Activated naive CD4-positive, alpha-beta T cell treated with anti-CD3 and anti-CD28 coated beads, Interleukin-2, amount 10 ng/mL, durations not matched to agents 7 days and 5 days (primary cell): ENCODE measurements at places on chromosomes 7 and 10.

GRCh38 chr10:70886921-70887665 is 1.3 kb downstream of the PCBD1 start:
- no peak for DNase-seq

DNA sequence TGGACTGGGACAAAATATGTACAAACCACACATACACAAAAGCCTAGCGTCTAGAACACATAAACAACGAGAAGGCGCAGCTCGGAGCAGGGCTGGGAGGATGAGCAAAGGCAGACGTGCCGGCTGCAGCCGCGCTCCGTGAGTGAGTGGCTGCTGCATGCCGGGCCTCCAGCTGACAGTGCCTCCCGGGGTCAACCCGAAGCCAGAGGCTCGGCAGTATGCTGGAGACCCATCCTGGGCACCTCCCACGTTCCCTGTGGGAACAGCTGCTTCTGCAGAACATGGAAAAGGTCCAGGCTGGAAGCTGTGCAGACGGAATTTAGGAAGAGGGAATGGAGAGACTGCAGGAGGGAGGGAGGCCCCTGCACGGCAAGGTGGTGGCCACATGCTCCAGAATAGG is 3.6 kb upstream of the GPR146 start:
- DNase-seq = no peak

- DNase-seq = peak; percentile 93
Measured at GRCh38 chr10:71748671-71749191, 24.6 kb downstream of the VSIR start.

DNA sequence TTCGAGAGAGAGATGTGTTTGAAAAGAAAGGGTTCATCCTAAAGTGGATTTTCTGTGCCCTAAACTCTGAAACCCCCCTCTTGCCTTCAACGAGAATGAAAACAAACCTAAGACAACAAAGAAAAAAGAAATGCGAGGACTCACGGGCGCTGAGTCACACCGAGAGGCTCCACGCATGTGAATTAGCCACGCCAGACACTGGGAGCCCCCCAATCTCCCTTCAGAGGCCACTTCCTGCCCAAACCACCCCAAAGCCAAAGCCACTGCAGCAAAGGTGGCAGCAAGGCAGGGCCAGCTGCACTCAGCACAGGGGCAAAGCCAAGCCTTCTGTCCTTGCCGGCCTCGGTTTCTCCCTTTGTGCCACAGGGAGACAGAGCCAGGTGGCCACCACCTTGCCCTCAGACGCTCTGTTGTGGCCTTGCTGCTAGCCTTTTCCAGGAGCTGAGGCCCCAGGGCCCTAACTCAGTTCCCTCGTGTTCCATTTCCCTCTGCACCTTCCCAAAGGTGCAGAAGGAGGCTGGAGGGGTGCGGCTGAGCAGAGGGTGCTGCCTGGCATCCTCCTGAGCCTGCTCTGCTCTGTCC is 93.3 kb downstream of the FAM53B start:
- DNase-seq = peak; percentile 70

GRCh38 chr10:98028168-98028770 is 2.2 kb downstream of the CRTAC1 start:
- DNase-seq = peak; percentile 78

DNA sequence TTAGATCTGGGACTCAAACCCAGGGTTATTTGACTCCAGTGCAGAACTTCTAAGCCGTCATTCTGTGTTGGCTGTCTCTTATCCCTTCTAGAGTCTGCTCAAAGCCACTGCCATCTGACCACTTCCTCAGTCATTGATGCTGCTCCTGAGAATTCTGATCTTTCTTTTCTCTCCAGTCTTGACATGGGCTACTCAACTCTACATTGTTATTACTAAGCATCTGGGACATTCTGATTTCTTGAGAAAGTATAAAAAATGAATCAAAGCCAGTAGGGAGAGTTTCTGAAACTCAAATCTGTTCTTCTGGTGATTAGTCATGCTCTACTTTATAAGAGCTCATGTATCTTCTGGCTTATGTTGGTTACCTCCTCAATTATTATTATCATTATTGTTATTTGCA is 48.7 kb downstream of the ANK3 start:
- DNase-seq = no peak

GRCh38 chr7:518630-519483 is 789 bp downstream of the PDGFA start:
- peak; percentile 61 for DNase-seq

GRCh38 chr7:128939075-128939860 is 1.5 kb downstream of the IRF5 start:
- no peak for DNase-seq

DNA sequence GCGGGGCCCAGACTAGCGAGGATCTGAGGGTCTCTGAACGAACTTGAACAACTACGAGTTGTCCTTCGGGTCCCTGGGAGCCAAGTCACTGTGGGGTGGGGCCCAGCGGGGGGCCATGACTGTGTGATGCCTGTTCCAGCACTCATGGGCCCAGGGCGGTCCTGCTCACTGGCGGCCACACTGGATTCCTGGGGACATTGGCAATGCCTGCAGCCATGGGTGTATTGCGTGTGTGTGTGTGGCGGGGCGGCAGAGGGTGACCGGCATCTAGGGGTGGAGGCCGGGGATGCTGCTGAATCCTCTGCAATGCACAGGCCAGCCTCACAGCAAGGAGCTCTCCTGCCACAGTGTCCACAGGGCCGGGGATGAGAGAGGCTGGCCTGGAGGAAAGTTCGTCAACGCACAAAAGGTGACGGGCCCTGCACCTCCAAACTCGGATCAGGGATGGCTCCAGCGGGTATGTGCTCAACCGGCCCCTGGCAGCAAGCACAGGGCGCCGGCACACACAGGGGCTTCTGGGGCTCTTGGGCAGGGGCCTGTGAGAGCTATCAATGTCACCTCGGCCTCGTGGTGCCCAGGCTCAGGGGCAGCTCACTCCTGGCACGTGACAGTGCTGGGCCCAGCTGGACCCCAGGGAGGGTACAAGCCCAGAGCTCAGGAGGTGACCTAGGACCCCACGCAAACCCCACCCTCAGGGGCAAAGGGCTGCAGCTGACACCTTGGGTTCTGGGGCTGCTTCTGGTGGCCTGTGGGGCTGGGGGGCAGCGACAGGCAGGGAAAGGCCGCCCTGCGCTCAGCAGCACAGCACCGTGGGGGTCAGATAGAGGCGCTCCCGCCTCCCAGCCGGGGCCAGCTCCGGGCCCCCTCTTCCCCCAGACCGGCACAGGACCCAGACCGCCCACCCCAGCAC is 27.9 kb downstream of the PAPOLB start:
- no peak for DNase-seq

DNA sequence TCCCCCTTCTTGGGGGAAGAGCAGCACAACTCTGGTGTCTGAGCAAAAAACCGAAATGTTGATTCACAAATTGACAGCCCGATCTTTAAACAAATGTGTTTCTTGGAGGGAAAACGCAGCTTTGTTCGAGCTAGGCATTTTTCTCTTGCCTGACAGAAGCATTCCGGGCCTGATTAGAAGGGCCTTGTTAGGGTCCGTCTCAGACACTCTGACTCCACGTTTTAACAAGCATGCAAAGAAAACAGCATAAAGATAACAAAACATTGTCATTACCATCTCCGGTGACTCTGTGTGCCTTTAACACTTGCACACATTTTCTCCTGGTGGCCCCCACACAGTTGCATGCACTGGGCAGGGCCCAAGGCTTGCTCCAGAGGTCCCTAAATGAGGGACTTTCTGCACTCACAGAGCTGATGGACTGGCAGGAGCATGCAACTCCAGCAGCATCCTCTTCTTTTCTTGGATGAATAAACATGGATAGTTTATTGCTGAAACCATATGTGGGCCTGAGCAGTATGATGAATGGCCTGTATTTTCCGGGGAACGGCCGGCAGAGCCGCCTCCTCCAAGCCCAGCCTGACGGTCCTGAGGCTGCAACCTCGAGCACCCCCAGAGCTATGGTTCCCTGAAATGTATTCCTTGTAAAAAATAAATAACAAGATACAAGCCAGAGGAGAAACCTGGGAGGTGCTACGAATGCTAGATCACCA is 50.9 kb downstream of the EBF3 start:
- DNase-seq = no peak

- DNase-seq = no peak
Measured at GRCh38 chr7:2181077-2181854, 51.5 kb downstream of the MAD1L1 start.

- no peak for DNase-seq
Measured at GRCh38 chr7:127758845-127759244, 106.9 kb downstream of the SND1 start.

DNA sequence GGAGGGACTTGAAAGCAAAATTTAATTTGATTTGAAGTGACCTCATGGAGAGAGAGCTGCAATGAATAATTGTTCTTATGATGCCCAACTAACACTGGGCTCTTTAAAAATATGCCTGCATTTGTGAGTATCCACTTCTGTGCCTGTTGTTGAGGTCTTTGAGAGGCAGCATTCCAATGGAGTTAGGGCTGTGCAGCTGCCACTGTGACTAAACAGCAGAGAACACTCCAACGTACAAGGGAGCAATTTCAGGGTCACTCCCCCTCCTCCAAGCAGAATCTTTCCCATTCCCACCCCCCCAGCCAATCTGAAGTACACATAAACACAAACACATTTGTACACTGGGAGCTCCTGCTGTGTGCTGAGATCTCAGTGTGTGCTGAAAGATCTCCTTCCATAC is 28.0 kb upstream of the GSAP start:
- no peak for DNase-seq

DNA sequence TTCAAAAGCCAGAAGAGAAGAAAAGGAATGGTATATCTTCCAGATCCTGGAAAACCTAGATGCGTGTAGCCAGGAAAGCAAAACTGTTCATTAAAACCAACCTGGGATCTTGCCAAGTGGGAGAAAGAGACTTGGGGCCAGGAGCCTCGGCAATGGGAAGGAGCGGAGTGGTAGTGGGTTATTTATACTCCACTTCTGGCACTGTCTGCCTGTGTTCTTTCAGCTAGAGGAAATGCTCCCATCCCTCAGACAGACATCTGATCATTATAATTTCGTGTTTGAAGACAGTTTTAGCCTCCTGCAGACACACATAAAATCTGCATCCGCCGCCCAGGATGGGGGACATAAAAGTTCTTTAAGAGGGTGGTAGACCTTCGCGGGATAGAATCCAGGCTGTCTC is 421.6 kb downstream of the RPS24 start:
- no peak for DNase-seq

- no peak for DNase-seq
Measured at GRCh38 chr7:149741629-149742028, 31.8 kb downstream of the ZNF467 start.

GRCh38 chr7:116689790-116690259 is 17.8 kb downstream of the MET start:
- no peak for DNase-seq

GRCh38 chr10:127973791-127974311 is 66.9 kb downstream of the PTPRE start:
- no peak for DNase-seq

- no peak for DNase-seq
Measured at GRCh38 chr10:11303361-11304170, 285.9 kb downstream of the CELF2 start.

GRCh38 chr7:24755541-24756407 is 1.5 kb downstream of the GSDME start:
- DNase-seq = peak; percentile 25

DNA sequence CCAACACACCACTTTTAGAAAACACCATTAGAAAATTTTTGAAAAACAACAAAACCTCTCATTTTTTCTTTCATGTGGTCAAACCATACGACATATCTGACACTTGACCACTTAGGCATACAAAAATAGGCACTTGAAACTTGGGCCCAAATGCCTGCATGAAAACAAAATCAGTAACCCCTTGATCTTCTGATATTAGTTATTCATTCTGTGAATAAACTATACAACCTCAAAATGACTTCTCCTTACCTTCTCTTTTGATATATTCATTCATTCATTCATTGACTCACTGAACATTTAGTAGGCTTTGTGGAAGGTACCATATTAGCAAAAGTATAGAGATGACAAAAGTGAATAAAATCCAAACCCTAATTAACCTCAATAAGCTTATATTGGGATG is 26.4 kb downstream of the ITGB1 start:
- no peak for DNase-seq

- DNase-seq = no peak
Measured at GRCh38 chr7:21412957-21413356, 14.9 kb upstream of the SP4 start.

DNA sequence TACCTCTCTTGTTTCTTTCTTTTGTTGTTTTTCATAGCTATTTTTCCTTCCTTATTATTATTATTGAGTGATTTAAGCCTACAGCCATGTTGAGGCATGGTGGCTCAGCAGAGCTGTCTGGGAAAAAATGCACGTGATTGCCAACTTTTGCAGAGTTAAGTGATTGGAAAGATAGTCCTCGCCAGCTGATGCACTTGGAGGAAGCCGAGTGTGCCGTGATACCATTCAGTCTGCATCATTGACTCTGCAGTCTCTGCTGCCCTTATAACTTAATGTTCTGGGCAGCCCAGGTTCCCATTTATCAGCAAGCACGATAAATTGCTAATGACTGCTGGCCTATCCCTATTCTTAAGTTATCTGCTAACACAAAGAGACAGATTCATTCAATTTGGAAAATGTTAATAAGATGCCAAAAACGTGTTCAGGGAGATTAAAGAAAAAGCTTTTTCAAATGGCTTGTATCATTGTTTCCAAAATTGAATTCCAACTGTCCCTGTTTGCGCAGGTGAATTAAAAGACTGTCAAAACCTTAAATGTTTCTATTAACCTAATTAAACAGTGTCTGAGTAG is 232.9 kb upstream of the NPY start:
- no peak for DNase-seq

DNA sequence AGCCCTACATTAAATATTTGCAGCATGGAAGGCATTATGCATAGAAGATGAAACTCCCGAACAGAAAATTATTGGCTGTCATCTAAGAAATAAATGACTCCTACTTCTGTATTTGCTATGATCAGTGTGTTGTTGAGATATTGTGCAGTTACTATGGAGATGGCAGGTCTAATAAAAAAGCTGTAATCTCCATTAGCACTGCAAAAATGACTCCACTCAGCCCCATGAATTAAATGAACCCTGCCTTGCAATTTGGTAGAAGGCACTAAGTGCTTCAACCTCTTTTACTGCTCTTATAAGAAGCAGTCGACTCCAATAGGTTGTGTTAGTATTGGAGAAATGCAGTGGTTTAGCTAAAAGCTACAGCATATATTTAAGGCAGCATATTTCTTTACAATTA is 290.0 kb upstream of the PHYHIPL start:
- no peak for DNase-seq

- no peak for DNase-seq
Measured at GRCh38 chr7:28269700-28270361, 89.2 kb upstream of the JAZF1 start.

DNA sequence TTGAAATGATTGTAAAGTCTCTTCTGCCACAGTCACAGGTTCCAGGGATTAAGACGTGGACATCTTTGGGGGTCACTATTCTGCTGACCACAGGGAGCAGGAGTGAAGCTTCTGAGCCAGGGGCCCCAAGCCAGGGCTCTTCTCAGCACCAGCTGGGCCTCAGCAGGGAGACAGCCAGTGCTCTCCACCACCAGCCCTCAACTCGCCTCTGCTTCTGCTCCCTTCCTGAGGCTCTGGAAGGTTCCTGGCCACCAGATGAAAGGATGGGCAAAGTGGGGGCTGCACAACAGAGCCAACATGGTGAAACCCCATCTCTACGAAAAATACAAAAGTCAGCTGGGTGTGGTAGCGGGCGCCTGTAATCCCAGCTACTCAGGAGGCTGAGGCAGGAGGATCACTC is 11.2 kb upstream of the CRYGN start:
- DNase-seq = peak; percentile 12
